AG09309 (cell line): ENCODE measurements at places on chromosomes 16 and 17.

DNA sequence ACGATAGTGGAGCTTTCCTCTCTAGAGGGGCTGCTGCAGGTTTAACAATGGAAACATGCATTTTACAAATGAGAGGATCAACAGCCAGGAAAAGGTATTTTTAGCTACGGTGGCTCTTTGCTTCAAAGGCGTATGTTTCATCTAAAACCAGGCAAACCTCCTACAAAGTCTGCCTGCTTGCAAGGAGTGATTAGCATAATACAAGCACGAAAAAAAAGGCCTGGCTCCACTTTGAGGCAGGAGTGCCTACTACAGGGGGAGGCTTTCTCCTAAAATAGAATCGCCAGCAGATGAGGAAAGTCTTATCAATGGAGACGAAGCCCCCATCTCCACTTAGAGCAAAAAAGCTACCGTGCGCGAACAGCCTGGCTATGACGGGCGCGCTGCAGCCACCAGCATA lies 27.1 kb upstream of the MTSS2 start:
- DNase-seq = no peak

- no peak for DNase-seq
Observed at GRCh38 chr17:78745407-78746088, 36.5 kb downstream of the CYTH1 start.

GRCh38 chr17:30939051-30939689 lies 17.4 kb downstream of the ADAP2 start:
- DNase-seq = no peak

- no peak for DNase-seq
Observed at GRCh38 chr17:33284022-33284421, 9.1 kb downstream of the ASIC2 start.

DNA sequence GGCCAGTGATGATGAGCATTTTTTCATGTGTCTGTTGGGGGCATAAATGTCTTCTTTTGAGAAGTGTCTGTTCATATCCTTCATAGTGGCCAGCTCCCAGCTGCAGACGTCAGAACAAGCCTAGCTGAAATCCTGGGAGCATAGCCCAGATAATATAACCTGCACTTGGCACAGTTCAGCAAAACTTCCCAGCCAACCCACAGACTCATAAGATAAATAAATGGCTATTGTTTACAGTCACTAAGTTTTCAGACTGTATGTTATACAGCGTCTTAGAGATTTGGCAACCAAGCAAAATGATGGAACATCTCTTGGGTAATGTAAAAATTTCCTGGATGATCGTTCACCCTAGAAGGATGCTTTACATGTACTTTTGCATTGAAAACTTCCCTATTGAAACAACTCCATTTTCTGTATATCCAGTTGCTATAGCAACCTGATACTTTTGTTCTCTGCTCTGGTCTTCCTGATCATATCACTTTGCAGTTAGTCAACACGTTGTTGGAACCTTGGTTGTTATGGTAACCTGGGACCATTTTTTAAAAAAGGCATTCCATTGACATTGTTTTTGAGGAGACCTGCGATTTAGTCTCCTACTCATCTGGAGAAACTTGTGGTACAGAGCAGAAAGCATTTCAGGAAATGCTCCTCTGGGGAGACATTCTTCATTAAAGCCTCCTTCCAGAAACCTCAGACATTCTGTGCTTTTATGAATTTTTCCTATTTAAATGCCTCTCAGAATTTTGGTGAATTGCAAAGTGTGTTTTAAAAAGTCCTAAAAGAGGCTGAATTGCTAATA lies 378.7 kb downstream of the HS3ST4 start:
- no peak for DNase-seq

- no peak for DNase-seq
Observed at GRCh38 chr17:72267601-72268000, 146.8 kb downstream of the SOX9 start.

DNA sequence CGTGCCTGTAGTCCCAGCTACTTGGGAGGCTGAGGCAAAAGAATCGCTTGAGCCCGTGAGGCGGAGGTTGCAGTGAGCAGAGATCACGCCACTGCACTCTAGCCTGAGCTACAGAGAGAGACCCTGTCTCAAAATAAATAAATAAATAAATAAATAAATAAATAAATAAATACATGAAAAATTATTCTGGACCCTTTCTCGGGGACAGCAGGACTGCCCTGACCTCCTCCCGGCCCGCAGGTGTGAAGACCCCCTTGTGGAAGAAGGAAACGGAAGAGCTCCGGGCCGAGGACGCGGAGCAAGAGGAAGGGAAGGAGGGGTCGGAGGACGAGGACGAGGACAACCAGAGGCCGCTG lies 3.1 kb downstream of the C17orf50 start:
- no peak for DNase-seq

DNA sequence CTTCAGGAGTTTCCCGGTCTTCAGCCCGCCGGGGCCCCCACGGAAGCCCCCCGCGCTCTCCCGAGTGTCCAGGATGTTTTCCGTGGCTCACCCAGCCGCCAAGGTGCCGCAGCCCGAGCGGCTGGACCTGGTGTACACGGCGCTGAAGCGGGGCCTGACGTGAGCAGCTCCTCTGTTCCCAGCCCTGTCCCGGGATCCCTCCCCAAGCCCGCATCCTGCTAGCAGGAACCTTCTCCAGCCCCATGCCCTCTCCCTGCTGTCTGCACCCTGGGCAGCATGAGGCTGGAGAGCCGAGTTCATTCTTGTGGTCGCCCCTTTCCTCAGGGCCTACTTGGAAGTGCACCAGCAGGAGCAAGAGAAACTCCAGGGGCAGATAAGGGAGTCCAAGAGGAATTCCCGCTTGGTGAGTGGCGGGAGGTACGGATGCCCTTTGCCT lies 10.1 kb downstream of the RIPOR1 start:
- DNase-seq = no peak

DNA sequence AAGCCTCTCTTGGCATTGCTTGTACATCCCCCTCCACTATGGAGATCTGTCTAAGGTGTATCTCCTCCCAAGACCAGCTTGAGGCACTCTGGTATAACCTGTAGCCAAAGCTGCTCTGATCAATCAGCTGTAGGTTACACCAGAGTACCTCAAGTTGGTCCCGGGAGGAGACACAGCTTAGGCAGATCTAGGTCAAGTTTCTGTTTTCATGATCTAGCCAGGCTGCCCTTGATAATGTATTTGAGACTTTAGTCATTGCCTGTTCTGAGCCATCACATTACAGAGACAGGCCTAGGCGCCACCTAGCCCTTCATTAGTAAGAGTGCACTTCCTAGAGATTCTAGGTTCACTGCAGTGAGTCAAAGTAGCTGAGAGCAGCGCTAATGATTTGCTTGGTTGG lies 31.4 kb downstream of the ASGR1 start:
- no peak for DNase-seq

GRCh38 chr17:76132574-76133338 lies 8.3 kb downstream of the FOXJ1 start:
- no peak for DNase-seq

- DNase-seq = no peak
Observed at GRCh38 chr17:64632606-64633005, 29.5 kb downstream of the SMURF2 start.
